ENCODE measurements at places on chromosomes 7 and 10. TPM values are rescaled to one million over a fixed set of nuclear protein-coding genes. Genes with fewer than 3 reads are reported as not detected.

The FKBP6 gene
- total RNA-seq = not detected

The TIMM23B gene
- total RNA-seq = 18.6 TPM

The ATOH7 gene
- total RNA-seq = 0.21 TPM

The CNPY1 gene
- not detected for total RNA-seq

The ARID5B gene
- 2.6 TPM for total RNA-seq

The TRIM74 gene
- total RNA-seq = 0.39 TPM

The CHST15 gene
- total RNA-seq = 6.3 TPM
